Neuronal stem cell (in vitro differentiated cells): ENCODE measurements at places on chromosomes 1 and 21.

- no peak for DNase-seq
Observed at GRCh38 chr21:38244885-38245869, 11.6 kb upstream of the KCNJ15 start.

- no peak for DNase-seq
Observed at GRCh38 chr1:87939444-87939843, 610.8 kb downstream of the LMO4 start.

- DNase-seq: peak; percentile 40
Observed at GRCh38 chr1:158180741-158181576, at the start of gene CD1D. Gene CD1D, plus strand, starts transcription at chr1:158180895. Its CDS starts 207 bp downstream, at chr1:158181102.

GRCh38 chr1:153683854-153684253 lies 5.4 kb downstream of the NPR1 start:
- DNase-seq: no peak

DNA sequence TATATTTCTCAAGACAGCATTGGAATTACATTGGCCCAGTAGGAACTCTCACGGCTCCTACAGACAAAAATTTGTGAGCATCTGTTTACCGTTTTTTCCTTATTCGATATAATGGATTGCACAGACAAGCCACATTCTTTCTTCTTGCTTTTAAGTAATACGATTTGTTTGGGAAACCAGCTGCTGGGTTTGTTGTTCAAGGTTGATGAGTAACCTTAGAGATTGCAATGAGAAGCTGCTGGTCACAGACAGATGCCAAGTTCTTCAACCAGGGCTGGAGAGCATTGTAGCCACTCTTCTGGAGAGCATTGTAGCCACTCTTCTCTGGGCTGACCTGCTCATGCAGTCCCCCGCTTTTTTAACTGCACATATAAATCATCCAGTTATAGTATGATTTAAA lies 1.4 kb upstream of the MIA3 start:
- DNase-seq: no peak

DNA sequence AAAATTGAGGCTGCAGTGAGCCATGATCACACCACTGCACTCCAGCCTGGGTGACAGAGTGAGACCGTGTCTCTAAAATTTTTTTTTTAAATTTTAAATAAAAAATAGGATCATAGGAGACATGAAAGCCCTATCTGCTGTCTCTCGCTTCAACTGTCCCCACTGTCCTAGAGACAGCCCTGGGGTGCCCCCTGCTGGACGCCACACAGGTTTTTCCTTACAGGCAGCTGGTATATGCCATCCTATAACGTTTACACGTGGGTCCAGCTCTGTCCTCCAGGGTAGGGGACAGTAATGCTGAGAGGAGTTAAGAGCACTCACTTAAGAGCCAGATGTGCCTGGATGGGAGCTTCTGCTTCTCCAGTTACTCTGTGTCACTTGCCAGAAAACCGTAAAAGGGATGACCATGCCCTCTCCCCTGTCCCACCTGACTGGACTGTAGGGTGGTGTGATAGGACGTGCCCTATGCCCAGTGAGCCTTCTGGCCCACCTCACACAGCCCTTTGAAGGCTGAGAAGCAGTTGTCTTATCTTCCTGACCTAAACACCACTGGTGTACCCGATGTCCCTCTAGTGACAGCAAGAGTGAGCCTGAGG lies 8.5 kb downstream of the FBXO2 start:
- peak; percentile 76 for DNase-seq
